Ascending aorta (tissue), 2 donors: ENCODE measurements at places on chromosomes 2 and 18.
A peak's percentile ranks its signal among the peaks of the same experiment; 100 is the strongest.

DNA sequence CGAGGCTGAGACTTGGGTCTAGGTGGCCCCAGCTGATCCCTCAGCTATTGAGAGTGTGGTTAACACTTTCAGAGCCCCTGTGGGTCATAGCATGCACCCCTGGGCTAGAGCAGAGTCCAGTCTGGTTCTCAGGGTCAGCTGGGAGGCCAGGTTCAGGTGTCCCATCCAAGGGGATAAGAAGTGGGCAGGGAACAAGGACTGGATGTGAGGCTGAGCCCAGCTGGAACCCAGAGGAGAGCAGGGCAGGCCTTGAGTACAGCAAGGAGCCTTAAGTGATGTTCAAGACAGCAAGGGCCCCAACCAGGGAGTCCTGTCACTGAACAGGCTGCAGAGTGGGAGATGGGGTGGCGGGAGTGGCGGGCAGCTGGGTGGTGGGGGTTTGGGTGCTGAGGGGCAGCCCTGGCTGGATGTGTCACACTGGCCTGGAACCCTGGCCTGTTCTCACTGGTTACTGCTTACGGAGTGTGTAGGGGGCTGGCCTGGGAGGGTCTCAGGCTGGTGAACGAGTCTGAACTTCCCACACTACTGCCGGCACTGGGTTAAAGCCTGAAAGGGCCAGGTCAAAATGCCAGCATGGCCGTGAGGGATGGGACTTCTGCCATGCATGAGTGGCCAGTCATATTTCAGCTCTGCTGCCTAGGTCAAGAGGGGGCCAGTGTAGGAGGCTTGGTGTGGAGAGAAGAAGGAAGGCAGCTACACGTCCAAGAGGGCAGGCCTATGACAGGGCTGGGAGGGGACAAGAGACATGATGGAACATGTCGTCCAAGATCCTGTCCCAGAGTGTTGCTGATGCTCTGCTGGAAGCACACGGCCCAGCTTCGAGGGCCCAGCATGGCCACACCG is 13.6 kb downstream of the TMEM185B start:
- H3K27me3 ChIP-seq: no peaks in the 10 kb centered on the region
- no peak overlapping the region for H3K4me3 ChIP-seq
- H3K4me1 ChIP-seq: no peaks in the 10 kb centered on the region
- no peak overlapping the region for H3K27ac ChIP-seq

DNA sequence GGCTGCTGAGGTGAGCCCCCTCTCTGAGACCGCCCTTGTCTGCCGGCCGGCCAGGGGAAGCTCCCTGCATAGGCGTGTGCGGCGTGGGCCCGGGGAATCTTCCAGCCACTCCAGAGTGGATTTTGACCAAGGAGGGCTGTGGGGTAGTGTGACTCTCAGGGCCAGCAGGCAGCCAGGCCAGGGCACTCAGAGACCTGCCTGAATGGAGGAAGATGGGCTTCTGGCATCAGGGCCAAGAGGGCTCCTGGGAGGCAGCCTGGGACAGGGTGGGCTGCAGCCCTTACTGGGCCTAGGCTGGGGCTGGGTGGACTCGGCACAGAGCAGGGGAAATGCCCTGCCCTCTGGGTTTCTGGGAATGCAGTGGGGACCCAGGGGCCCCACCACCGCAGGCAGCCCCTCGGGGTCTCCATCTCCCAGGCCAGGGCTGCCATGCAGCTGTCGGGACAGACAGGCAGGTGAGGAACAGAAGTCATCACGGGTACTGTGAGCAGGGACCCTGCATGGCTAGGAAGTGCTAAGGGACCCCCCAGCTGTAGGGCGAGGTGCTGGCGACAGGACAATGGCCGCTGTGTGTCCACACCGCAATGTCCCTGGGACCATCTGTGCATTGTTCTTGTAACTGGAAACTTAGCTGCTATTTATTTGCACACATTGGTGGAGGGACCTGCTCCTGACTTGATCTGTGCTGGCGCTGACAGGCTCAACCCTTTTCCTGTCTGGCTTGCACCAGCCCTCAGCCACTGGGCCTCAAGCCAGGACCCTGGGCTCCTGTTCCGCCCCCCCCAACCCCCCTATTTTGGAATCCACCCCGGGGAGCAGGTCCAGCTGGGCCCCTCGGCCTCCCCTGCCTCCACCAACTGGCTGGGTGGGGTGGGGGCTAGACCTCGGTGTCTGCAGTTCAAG is 4.1 kb downstream of the PDCD1 start:
- no peaks in the 10 kb centered on the region for H3K4me1 ChIP-seq
- no peak for DNase-seq
- H3K4me3 ChIP-seq: no peak overlapping the region
- H3K27me3 ChIP-seq: no peaks in the 10 kb centered on the region

DNA sequence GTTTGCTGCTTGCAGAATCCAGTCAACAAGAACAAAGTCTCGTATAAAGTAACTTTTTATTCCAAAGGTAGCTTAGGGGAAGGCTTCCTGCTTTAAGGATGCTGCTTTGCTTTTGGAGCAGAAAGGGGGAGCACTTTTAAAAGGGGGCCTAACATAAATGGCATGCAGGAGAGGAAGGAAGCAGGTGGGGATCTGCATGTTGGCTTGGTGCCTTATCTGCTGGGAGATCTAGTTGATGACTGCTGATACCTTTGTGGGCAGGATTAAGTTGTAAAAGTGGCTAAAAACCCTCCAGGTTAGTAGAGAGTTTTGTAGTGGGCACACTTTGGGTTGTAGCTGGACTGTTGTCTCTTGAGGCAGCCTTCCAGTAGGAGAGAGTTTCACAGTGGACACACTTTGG is 22.5 kb downstream of the UBR3 start:
- peaks cover 4% of the 10 kb centered on the region for H3K4me1 ChIP-seq
- no peaks in the 10 kb centered on the region for H3K36me3 ChIP-seq
- no peak overlapping the region for H3K4me3 ChIP-seq
- no peak overlapping the region for H3K27ac ChIP-seq
- H3K27me3 ChIP-seq: no peaks in the 10 kb centered on the region

DNA sequence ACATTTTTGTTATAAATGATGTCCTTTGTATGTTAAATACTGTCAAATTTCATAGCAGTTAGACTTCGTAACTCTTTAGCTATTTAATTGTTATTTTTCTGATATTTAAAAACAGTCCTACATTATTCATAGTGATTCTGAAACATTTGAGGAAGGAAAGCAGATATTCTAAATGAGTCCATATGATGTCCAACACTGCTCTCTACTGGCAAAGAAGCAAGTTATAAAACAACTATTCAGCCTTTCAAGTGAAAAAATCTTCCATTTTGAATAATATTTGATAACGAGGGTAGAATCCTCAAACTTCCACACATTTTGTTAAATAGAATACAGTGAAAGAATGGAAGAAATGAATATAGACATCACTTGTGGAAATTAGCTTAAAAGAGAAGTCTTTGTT is 220.8 kb downstream of the GULP1 start:
- no peak for DNase-seq
- H3K36me3 ChIP-seq: no peaks in the 10 kb centered on the region
- no peaks in the 10 kb centered on the region for H3K27me3 ChIP-seq
- peaks cover 2% of the 10 kb centered on the region for H3K4me1 ChIP-seq
- H3K27ac ChIP-seq: no peak overlapping the region

- peaks cover 24% of the 10 kb centered on the region for H3K36me3 ChIP-seq
- H3K27me3 ChIP-seq: no peaks in the 10 kb centered on the region
- DNase-seq: no peak
- no peak overlapping the region for H3K4me3 ChIP-seq
- H3K27ac ChIP-seq: peak overlapping the region; percentile 86
- H3K4me1 ChIP-seq: peaks cover 28% of the 10 kb centered on the region
Measured at GRCh38 chr2:33292981-33293595, 183.4 kb upstream of the RASGRP3 start.

GRCh38 chr18:46321955-46322354 is 217.8 kb downstream of the HAUS1 start:
- H3K36me3 ChIP-seq: no peaks in the 10 kb centered on the region
- H3K4me3 ChIP-seq: no peak overlapping the region
- H3K4me1 ChIP-seq: no peaks in the 10 kb centered on the region
- no peak for DNase-seq
- H3K27ac ChIP-seq: no peak overlapping the region
- no peaks in the 10 kb centered on the region for H3K27me3 ChIP-seq

GRCh38 chr18:64137914-64138313 is 11.0 kb downstream of the LINC00305 start:
- DNase-seq: no peak
- H3K4me1 ChIP-seq: no peaks in the 10 kb centered on the region
- no peaks in the 10 kb centered on the region for H3K36me3 ChIP-seq
- no peaks in the 10 kb centered on the region for H3K27me3 ChIP-seq
